ENCODE measurements at places on chromosomes 4 and X. TPM values are rescaled to one million over a fixed set of nuclear protein-coding genes. Genes with fewer than 3 reads are reported as not detected.

FBXO8 gene
- total RNA-seq: 17.9 TPM

GRID2 gene
- not detected for total RNA-seq

APBB2 gene
- 0.22 TPM for total RNA-seq

CD38 gene
- total RNA-seq: 9.6 TPM

C4orf46 gene
- 3.1 TPM for total RNA-seq

SH3RF1 gene
- total RNA-seq: 0.25 TPM

TMSB15A gene
- not detected for total RNA-seq

MAGEA6 gene
- total RNA-seq: not detected

STOX2 gene
- not detected for total RNA-seq

GYG2 gene
- total RNA-seq: not detected

- H3K4me3 ChIP-seq: no peak overlapping the region
- H3K27me3 ChIP-seq: no peaks in the 10 kb centered on the region
- H3K36me3 ChIP-seq: no peaks in the 10 kb centered on the region
- DNase-seq: no peak
These were observed 479.4 kb downstream of the AFF2 start for GRCh38 chrX:148979786-148980185.

DNA sequence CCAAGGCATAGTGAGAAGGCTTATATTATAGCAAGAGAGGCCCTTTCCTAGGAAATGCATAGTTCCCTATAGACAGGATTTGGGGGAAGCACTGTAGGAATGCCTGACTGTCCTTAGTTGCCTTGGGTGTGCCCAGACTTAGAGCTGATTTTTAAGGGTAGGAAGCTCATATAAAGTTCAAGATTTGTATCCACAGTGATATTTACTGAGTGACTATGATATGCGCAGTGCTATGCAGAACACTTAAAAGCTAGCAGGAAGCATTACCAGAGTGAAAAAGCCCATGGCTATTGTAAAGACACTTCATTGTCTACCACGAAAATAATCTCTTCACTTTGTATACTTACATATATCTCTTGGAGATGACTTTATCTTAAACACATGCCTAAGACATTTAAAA, 50.1 kb upstream of the IL13RA1 start:
- H3K4me1 ChIP-seq: no peaks in the 10 kb centered on the region
- no peak for DNase-seq
- peaks cover 73% of the 10 kb centered on the region for H3K36me3 ChIP-seq
- no peak overlapping the region for H3K4me3 ChIP-seq
- no peaks in the 10 kb centered on the region for H3K27me3 ChIP-seq
- no peak overlapping the region for H3K27ac ChIP-seq

DNA sequence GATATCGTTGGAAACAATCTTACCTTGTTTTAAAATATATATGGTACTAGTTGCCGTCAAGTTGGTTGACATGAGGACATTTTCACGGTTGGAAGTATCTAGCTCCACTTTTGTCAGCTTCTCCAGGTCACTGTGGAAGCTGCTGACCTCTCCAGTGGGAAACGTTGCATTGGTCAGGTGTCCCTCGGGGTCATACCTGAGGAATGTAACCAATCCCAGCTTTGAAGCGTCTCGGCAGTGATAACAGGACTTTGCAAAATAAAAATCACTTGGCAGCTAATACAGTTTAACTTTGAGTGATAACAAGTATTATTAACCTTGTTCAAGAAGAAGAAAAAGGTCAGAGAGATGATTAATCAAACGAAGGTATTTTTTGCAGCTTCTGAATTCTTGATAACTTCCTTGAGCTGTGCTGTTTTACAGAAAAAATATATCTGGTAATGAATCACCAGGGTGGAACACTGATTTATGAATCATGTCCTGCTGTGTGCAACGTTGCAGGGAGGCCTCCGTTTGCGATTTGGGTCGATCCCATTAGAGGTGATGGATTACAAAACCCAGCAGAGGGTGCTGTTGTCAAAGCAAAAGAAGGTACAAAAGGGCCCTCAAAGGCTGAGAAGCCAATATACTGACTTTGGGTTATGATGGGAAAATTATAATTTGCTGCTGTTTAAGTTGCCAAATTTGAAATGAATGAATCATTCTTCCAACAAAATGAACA, 60.1 kb downstream of the SH2D1A start:
- no peaks in the 10 kb centered on the region for H3K4me1 ChIP-seq
- peak; percentile 62 for DNase-seq
- no peak overlapping the region for H3K4me3 ChIP-seq
- H3K27ac ChIP-seq: no peak overlapping the region

DNA sequence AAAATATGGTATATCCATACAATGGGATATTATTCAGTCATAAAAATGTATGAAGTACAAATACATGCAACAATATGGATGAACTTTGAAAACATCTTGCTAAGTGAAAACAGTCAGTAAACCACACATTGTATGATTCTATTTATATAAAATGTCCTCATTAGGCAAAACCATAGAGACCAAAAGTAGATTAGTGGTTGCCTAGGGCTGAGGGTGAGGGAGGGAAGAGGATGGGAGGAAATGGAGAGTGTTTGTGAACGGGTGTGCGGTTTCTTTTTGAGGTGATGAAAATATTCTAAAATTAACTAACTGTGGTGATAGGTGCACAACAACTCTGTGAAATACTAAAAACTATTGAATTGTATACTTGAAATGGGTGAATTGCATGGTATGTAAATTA, 29.6 kb downstream of the TEX11 start:
- no peaks in the 10 kb centered on the region for H3K27me3 ChIP-seq
- H3K36me3 ChIP-seq: no peaks in the 10 kb centered on the region
- no peak overlapping the region for H3K27ac ChIP-seq

GRCh38 chr4:119205690-119206089, 6.8 kb upstream of the USP53 start:
- no peak overlapping the region for H3K4me3 ChIP-seq
- no peaks in the 10 kb centered on the region for H3K27me3 ChIP-seq
- H3K36me3 ChIP-seq: no peaks in the 10 kb centered on the region
- no peaks in the 10 kb centered on the region for H3K4me1 ChIP-seq
- no peak overlapping the region for H3K27ac ChIP-seq

GRCh38 chr4:57156242-57156990, 46.2 kb upstream of the IGFBP7 start:
- no peaks in the 10 kb centered on the region for H3K36me3 ChIP-seq
- H3K4me1 ChIP-seq: no peaks in the 10 kb centered on the region
- DNase-seq: no peak

DNA sequence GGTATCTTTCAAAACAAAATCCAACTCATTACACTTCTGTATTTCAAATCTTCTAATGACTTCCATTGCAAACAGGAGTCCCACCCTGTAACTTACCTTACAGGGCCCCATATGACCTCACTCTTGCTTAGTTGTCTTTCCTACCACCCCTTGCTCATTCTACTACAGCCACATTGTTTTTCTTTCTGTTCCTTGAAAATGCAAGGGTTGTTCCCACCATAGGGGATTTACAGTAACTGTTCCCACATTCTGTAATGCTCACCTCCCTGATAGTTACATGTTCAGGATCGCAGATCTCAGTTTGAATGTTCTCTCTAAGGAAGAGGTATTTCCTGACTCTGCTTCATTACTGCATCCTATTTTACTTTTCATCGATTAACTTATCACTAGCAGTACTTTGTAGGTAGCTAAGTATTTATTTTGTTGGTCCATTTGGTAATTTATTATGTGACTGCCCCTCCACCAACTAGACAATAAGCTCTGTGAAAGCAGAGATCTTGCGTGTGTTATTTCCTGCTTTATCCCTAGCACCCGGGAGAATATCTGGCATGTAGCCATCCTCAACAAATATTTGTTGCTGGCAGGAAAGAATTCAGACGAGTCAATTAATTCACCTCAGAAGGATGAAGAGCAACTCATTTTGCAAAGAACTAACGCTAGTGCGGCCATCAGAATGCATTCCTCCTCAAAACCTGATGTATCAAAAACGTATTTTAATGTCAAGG, 21.4 kb downstream of the MAOB start:
- no peaks in the 10 kb centered on the region for H3K4me1 ChIP-seq
- H3K4me3 ChIP-seq: no peak overlapping the region
- no peak for DNase-seq
- H3K27me3 ChIP-seq: no peaks in the 10 kb centered on the region
- no peaks in the 10 kb centered on the region for H3K36me3 ChIP-seq

DNA sequence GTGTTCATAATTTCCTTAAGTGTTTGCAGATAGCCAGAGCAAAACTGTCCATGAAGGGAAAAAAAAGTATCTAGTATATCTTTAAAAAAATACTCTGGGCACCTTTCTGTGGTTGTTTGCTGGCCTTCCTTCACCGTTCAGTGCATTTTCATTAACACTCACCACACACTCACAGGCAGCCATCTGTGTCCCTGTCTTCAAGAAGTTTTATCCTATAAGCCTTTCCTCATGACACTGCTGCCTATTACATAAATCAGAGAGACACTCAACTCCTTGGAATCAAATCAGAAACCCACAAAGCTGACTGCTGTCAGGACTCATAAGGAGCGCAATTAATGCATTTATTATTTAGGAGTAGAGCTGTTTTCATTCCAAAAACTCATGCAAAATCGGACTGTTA, 1720.2 kb downstream of the PCDH7 start:
- no peak for DNase-seq
- no peaks in the 10 kb centered on the region for H3K27me3 ChIP-seq
- H3K4me3 ChIP-seq: no peak overlapping the region
- H3K4me1 ChIP-seq: no peaks in the 10 kb centered on the region
- H3K36me3 ChIP-seq: no peaks in the 10 kb centered on the region

GRCh38 chr4:8915201-8916200, 43.9 kb upstream of the HMX1 start:
- no peak overlapping the region for H3K4me3 ChIP-seq
- peaks cover 5% of the 10 kb centered on the region for H3K4me1 ChIP-seq
- H3K27ac ChIP-seq: no peak overlapping the region
- peaks cover 6% of the 10 kb centered on the region for H3K27me3 ChIP-seq

- DNase-seq: no peak
- no peaks in the 10 kb centered on the region for H3K27me3 ChIP-seq
- H3K4me1 ChIP-seq: peaks cover 14% of the 10 kb centered on the region
- no peak overlapping the region for H3K27ac ChIP-seq
These were observed 38.9 kb downstream of the FNIP2 start for GRCh38 chr4:158807691-158808090.

DNA sequence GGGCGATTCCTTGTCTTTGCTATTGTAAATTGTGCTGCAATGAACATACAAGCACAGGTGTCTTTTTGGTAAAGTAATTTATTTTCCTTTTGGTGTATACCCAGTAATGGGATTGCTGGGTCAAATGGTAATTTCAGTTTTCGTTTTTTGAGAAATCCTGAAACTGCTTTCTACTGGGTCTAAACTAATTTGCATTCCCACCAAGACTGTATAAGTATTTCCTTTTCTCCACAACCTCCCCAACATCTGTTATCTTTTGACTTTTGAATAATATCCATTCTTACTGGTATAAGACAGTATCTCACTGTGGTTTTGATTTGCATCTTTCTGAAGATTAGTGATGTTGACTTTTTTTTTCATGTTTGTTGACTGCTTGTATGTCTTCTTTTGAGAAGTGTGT, 2506.0 kb downstream of the PCDH7 start:
- DNase-seq: no peak
- no peaks in the 10 kb centered on the region for H3K4me1 ChIP-seq
- H3K36me3 ChIP-seq: no peaks in the 10 kb centered on the region
- H3K27ac ChIP-seq: no peak overlapping the region

- no peaks in the 10 kb centered on the region for H3K27me3 ChIP-seq
- no peaks in the 10 kb centered on the region for H3K36me3 ChIP-seq
- DNase-seq: no peak
- no peak overlapping the region for H3K4me3 ChIP-seq
- H3K27ac ChIP-seq: no peak overlapping the region
These were observed 54.2 kb downstream of the PLAC1 start for GRCh38 chrX:134603806-134604700.

DNA sequence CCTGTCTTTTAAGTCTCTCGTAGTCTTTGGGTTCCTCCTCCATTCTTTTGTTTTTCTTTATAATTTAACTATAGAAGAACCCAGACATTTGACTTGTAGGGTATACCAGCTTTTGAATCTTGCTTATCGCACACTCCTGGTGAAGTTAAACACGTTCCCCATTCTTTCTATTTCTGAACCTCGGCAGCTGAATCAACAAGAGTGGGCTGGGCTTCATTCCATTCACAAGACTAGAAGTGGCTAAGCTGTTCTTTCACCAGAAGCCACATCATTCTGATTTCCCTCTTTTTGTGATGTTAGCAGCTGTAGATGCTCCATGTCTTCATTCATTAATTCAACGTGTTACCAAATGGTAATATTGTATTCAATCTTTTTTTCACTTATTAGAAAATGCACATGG, 167.9 kb downstream of the CORIN start:
- H3K27ac ChIP-seq: no peak overlapping the region
- no peaks in the 10 kb centered on the region for H3K36me3 ChIP-seq
- no peaks in the 10 kb centered on the region for H3K4me1 ChIP-seq
- no peak overlapping the region for H3K4me3 ChIP-seq

GRCh38 chr4:53653484-53654053, 62.3 kb upstream of the LNX1 start:
- H3K4me3 ChIP-seq: no peak overlapping the region
- no peaks in the 10 kb centered on the region for H3K4me1 ChIP-seq
- no peak for DNase-seq
- no peaks in the 10 kb centered on the region for H3K36me3 ChIP-seq
- no peak overlapping the region for H3K27ac ChIP-seq

DNA sequence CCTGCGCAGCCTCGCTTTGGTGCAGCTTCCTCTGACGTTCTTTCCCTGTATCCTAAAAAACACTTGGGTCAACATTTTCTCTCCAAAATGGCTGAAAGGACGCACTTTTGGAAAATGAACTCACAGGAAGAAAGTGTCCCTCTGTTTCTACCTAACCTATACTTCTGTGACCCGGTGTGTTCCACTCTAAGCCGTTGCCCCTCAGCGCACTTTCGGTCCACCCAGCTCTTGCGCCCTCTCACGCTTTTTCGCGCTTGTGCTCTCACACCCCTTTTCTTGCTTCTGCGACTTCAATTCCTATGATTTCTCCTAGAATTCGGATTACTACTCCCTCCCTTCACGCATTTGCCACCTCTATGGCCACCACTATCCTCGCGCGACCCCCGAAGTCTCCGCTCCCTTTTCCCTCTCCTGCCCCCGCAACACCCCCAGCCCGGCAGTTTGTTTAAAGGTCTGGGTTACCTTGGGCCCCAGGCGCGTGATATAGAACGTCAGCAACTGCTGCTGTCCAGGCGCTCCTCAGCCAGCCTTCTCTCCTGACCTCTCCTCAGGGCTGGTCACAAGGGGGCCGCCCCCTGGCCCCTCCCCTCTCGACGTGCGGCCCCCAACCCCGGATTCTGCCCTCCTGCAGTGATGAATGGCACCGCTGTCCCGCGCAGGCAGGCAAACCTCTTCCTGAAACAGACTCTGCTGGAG, at the start of gene USP51:
Gene USP51, minus strand, starts transcription at position 535 of the 696 bp plus-strand sequence. CDS start 909 bp downstream, outside the sequence.
- peak within 1 kb of the TSS; percentile 87 for H3K4me3 ChIP-seq
- peak; percentile 3 for DNase-seq
- H3K27me3 ChIP-seq: no peaks in the 10 kb centered on the region
- H3K4me1 ChIP-seq: peaks cover 10% of the 10 kb centered on the region
- H3K36me3 ChIP-seq: no peaks in the 10 kb centered on the region

- no peak for DNase-seq
- no peaks in the 10 kb centered on the region for H3K36me3 ChIP-seq
- H3K27me3 ChIP-seq: no peaks in the 10 kb centered on the region
These were observed 340.8 kb downstream of the PAPSS1 start for GRCh38 chr4:107379054-107379869.

- H3K4me1 ChIP-seq: no peaks in the 10 kb centered on the region
- no peaks in the 10 kb centered on the region for H3K27me3 ChIP-seq
- DNase-seq: no peak
- no peak overlapping the region for H3K27ac ChIP-seq
- H3K4me3 ChIP-seq: no peak overlapping the region
- H3K36me3 ChIP-seq: no peaks in the 10 kb centered on the region
These were observed 51.3 kb downstream of the SMAD1 start for GRCh38 chr4:145533001-145533400.

- peak overlapping the region; percentile 50 for H3K4me3 ChIP-seq
- peaks cover 15% of the 10 kb centered on the region for H3K4me1 ChIP-seq
- H3K27me3 ChIP-seq: peaks cover 36% of the 10 kb centered on the region
- peak; percentile 4 for DNase-seq
- H3K27ac ChIP-seq: no peak overlapping the region
- no peaks in the 10 kb centered on the region for H3K36me3 ChIP-seq
These were observed 151.2 kb upstream of the SLC4A4 start for GRCh38 chr4:71187404-71188155.

Data from CD4-positive, alpha-beta T cell (primary cell).